ENCODE measurements at places on chromosomes 6 and 20.

DNA sequence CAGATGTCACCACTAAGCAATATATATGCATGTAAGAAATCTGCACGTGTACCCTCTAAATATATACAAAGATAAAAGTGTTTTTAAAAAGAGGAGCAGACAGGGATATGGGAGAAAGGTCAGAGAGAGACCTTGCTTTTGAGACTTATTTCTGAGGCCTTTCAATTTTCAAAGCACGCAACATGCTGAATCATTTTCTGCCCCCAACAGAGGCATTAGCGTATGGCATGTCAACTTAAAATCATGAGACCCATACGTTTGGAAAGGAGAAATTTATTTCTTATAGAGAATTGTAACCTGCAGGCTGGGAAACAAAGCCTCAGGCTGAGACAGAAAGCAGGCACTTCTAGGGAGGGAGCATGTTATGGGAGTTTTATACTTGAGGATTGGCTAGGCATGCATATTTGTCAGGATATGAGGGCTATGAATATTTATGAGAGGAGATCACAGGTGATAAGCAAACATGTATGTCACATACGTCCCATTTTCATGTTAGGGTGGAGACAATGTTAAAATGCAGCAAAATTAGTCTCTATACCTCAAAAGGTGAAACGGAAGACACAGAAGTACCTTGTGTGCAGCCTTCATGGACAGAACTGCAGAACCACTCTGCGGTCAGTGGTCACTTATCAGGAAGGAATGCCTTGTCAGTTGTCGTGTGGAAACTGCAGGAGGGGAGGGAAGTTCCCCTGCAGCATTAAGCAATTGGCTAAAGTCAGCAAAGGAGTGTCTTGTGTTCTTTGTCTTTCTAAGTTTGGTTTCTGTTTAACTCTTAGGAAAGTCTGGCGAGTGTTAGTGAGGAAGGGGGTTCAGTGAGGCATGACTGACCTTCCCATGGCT is 6.3 kb upstream of the GABRR2 start:
- DNase-seq, result no peak

DNA sequence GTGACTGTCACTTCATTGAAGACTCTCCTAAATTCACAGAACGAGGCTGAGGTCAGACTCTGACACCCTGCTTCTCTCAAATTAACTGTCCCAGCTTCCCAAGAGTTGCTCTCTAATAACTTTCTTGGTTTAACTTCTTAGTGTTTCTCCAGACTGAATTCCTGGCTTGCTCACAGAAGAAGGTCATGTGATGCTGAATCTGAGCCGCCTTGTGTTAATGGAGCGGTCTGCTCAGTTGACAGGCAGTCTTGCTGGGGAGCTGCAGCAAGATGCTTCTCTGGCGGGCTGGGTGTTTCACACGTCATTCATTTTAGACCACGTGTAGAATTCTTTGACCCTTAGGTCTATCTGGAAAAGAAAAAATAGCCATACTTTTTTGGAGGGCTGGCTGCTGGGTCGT is 107.3 kb downstream of the FOXO3 start:
- DNase-seq, result no peak

GRCh38 chr6:95244751-95245150 is 332.6 kb upstream of the MANEA start:
- no peak for DNase-seq

- no peak for DNase-seq
Observed at GRCh38 chr20:62088258-62089127, 22.8 kb upstream of the TAF4 start.

- no peak for DNase-seq
Observed at GRCh38 chr6:152981219-152981618, 1.6 kb downstream of the FBXO5 start.

DNA sequence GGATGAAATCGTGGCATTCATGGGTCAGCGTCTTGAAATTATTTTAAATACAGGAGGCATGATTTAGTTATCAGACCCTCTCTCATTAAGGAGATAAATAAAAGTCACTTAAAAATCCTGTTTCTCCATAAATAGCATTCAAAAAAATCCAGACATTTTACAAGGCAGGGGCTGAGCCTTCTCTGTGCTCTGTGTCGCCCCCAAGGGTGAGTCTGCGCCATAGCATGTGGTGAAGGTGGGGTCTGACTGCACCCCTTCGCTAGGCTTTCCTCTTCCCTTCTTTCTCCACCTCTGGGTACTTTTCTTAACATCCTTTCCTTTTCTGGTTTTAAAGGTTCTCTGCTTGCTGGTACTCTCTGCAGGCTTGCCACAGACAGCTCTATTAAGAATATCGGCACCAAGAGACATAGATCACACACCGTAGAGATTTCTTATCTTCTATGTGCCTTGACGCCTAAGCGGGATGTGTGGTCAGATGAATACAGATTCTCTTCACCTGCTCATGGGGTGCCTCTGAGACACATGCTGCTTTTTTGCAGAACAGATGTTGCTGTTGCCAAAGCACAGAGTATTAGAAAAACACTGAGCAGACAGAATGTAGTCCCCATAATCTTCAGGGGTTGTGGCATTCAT is 20.1 kb upstream of the FAM209A start:
- no peak for DNase-seq

GRCh38 chr6:42297661-42298060 is 80.0 kb upstream of the MRPS10 start:
- no peak for DNase-seq

GRCh38 chr6:126112171-126112632 is 125.9 kb downstream of the TRMT11 start:
- no peak for DNase-seq

DNA sequence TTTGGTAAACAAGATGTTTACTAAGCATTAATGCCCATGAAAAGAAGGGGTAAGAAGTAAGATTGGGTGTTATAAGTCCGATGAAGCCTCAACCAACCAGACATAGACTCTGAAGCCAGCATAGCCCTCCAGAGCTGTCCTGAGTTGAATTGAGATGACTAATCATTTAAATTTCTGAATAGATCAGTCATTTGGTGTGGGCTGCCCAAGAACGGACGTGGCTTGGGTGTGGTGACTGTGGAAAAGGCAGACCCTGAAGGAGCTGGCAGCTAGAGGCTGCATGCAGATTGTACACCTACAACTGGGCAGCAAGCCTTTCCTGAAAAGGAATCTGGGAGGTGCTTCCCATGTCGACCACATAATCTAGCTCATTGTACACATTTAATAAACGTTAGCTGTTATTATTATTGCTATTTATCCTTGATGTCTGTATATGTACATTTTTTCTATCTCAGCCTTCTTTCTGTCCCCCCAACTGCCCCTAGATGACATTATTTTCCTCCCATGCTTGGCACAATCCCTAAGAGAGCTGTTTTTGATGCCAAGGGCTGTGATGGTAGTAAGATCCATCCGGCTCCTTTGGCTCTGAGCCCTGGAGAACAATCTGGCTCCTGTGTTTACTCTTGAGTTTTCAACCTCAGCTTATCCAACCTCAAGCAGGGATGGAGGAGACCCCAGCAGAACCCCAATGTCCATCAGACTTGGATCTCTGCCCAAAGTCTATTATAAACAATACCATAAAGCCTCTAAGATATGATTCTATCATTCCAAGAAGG is 57.6 kb upstream of the JAG1 start:
- DNase-seq, result no peak

- DNase-seq, result no peak
Observed at GRCh38 chr6:143410859-143411270, 39.6 kb downstream of the ADAT2 start.

DNA sequence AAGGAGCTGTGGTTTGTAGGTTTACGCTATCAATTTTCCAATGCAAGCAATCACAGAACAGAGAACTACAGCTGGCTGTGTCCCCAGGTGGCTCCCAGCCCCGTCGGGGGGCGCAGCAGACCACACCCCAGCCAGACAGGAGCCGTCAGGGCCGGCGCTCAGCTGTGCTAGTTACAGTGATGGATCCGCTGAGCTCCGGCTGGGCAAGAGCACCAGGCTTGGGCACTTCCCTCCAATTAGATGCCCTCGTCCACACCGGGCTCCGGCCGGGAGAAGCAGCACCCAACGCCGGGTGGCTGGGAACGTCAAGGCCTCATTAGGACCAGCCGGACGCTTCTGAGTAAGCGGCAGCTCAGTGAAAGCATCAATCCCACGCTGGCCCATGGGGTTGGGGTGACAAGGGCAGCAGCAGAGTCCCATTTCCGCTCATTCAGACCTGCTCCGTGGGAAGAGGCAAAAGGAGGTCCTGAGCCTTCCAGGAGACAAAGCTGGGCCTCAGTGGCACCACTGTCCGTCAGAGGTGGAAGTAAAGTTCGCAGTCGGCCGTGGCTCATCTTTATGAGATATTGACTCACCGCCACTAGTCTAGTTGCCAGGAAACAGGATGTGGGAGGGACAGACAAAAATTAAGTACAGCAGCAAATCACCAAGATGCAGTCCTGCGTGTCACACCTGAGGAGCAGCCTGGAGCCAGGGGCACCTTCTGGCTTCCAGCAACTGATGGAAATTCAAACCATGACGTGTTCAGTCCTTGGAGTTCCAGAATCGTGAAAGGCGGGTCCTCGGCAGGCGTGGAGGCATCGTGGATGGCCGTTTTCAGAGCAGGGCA is 164.1 kb downstream of the TAF4 start:
- DNase-seq, result no peak

DNA sequence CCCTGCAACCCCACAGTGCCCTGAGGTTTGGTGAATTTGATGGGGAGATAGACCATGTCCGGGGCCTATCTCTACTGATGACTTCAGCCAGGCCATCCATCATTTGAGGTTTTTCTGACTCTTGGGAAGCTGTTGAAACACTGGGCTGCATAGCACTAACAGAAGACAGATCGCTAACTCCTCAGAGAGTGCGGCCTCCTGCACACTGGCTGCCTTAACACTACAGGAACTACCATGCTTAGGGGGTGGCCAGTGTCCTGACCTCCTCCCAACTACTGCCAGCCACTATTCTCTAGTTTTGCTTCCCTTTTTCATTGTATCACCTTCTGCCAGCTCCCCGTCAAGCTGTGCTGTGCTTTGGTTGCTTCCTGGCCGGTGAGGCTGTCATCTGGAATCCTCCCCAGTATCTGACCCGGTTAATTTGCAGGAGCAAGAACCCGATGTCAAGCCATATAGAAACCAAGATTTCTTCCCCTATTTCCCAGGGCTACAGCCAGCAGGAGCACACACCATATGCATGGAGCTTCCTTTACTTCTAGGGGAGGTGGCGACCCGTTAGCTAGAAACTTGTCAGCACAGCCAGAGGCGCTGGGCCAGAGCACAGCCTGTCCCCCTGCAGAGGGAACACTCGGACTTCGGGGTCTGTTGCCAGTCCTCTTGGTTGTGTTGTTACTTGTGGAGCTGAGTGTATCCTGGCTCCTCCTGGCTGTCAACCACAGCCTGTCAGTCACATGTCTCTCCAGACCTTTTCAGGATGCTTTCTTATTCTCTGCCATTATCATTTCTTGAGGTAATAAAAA is 57.3 kb upstream of the TRAF3IP2 start:
- DNase-seq, result no peak

DNA sequence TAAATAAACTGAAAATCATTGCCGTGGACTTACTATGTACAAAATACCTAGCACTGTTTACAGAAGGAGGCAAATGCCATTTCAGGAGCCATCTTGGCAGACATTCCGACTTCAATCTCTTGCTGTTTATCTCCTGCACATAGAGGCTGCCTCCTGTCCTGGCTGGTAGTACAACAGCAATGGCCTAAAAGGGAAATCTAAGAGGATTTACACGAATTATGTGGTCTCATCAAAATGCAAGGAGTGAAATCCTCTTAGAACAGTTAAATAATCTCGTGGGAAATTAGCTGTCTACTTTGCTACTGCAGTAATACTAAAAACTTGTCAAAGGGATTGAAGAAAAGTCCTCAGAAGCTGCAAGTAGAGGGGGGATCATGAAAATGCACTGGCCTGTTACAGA is 82.2 kb upstream of the SLC2A12 start:
- DNase-seq, result no peak

DNA sequence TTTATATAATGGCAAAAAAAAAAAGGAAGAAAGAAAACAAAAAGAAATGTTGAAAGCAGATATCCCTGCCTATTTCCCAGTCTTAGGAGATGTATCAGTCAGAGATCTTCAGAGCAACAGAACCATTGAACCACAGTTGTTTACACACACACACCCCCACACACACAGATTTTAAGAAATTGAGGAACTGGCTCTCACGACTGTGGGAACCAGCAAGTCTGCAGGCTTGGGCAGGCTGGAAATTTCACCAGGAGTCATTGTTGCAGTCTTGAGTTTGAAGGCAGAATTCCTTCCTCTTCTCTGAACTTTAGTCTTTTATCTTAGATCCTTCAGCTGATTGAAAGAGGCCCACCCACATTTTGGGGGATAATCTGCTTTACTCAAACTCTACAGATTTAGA is 380.9 kb downstream of the CDKAL1 start:
- no peak for DNase-seq

- DNase-seq, result no peak
Observed at GRCh38 chr6:162651505-162651904, 76.1 kb downstream of the PRKN start.

- DNase-seq, result no peak
Observed at GRCh38 chr20:62255976-62256375, 17.7 kb downstream of the OSBPL2 start.

- DNase-seq, result no peak
Observed at GRCh38 chr6:56902641-56903464, 52.1 kb upstream of the BEND6 start.

GRCh38 chr20:46269372-46269771 is 38.9 kb downstream of the CDH22 start:
- DNase-seq, result no peak

Data from stimulated activated CD8-positive, alpha-beta memory T cell treated with anti-CD3 and anti-CD28 coated beads, Interleukin-7, amount 100 ng/mL, for 4 hours (primary cell).